Astrocyte (in vitro differentiated cells and primary cell): ENCODE measurements at places on chromosomes 6 and 20. TPM values are rescaled to one million over a fixed set of nuclear protein-coding genes. Genes with fewer than 3 reads are reported as not detected.

Gene WFDC12
- total RNA-seq: not detected in 2 replicates

DNA sequence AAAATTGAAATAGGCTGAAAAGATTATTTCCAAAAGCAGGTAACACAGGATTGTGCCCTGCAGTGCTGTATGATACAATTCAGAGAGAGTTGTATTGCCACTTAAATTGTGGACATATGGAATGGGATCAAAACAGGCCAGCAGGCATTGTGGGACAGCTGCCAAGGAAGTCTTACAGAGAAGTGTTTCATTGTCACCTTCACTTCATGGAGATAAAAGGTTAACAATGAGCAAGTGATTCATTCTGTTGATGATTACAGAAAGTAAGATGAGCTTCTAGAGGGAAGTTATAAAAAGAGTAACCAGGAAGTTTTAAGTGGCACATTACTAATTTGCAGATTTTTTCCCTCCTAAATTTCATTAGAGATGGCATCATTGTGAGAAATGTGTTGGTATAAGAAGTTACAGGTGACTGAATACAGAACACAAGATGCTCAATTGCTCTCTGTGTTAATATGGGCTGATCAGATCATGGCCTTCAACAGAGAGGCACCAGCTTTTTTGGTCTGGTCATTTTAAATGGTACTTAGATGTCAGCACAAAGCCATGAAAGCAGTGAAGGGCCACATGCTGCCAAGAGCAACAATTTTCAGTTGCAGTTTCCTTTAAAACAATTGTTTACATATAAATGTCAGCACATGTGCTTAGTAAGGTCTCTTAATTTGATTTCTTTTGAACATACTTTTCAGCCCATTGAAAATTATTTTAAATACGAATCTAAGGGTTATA lies 402.5 kb upstream of the FKBP1C start:
- H3K4me1 ChIP-seq: no peaks in the 10 kb centered on the region
- H3K27me3 ChIP-seq: no peaks in the 10 kb centered on the region
- H3K27ac ChIP-seq: no peak overlapping the region

- H3K4me3 ChIP-seq: no peak overlapping the region
- H3K36me3 ChIP-seq: no peaks in the 10 kb centered on the region
- no peak overlapping the region for H3K27ac ChIP-seq
- H3K4me1 ChIP-seq: peaks cover 7% of the 10 kb centered on the region
- DNase-seq: no peak
Measured at GRCh38 chr20:62676976-62677375, 31.7 kb upstream of the NTSR1 start.

DNA sequence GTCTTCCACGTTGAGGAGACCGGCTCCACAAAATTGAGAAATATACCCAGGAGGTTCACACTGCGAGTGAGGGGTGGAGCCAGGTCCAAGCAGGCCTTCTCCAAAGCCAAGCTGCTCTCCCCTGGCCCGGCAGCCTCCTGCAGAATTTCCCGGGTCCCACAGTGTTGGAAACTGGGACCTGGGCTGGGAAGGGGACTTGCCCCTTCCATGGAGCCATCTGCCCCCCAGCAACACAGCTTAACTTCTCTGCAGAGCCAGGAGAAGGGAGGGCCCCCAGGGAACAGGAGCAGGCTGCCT lies 35.4 kb downstream of the MDFI start:
- H3K27me3 ChIP-seq: peaks cover 27% of the 10 kb centered on the region
- no peaks in the 10 kb centered on the region for H3K4me1 ChIP-seq
- no peak overlapping the region for H3K27ac ChIP-seq
- no peak for DNase-seq

DNA sequence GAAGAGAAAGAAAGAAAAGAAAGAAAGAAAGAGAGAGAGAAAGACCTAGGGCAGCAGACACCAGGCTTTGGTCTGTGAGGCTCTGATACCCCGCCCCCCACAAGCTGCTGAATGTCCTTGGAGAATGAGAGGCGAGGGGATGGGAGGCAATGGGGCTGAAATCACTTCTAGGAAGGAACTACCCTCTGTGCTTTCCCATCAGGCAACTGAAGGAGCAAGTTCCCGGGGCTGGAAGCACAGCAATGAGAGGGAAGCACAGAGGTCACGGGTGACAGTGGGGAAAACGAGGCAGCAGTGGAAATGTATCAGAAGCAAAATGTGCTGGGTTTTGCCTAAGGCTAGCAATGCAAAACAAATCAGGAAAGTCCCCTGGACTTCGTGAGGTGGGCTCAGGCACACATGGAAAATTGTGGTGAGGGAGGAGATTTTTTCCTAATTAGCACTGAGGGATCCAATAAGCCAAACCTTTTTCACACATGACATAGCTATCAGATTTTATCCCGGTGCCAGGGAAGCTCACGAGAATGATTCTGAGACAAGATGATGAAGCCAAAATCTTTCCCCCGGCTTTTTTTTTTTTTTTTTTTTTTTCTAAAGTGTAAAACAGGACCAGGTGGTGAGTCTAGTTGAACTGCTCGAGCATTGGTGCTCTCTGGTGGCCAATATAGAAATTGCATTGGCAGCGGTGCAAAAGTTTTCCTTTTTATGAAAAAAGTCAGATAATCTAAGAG lies 16.8 kb upstream of the ARFGEF2 start:
- H3K4me3 ChIP-seq: no peak overlapping the region
- peak; percentile 14 for DNase-seq

DNA sequence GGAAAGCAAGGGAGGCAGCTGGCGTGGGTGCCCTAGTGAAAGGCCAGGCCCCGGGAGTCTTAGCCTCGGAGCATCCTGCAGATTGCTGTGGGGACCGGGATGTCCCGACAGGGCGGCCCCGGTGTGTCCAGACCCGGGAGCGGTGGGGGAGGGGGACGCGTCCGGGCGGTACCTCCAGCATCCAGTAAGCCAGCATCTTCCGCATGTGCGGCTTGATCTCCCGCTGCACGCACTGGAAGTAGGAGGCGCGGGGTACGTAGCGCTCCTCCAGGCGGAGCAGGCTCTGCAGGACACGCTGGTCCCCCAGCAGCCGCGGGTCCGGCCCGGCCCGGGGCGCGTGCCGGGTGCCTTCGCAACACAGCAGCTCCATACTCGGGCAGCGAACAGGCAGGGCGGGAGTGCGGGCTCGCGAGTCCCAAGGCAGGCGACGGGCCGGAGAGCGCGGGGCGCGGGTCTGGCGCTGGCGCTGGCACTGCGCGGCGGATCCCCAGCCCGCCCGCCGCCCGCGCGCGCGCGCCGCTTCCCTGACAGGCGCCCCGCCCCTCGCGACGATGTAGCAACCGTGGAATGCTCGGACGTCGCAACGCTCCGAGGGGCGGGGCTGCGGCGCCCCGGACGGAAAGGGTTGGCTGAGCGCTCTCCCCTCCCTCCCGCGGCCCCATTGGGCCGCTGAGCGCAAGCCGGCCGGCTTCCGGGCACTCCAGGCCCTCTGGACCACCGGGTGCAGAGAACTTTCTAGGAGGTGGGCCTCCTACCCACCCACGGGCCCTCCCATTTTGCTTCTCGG lies at the start of gene CCND3:
Gene CCND3 (minus strand): TSS at position 529 of the 787 bp plus-strand sequence. CDS start 159 bp downstream, at position 370.
- peaks cover 4% of the 10 kb centered on the region for H3K36me3 ChIP-seq
- peaks cover 23% of the 10 kb centered on the region for H3K4me1 ChIP-seq
- peak within 1 kb of the TSS; percentile 97 for H3K4me3 ChIP-seq
- peak; percentile 88 for DNase-seq

- DNase-seq: no peak
- H3K27ac ChIP-seq: no peak overlapping the region
- H3K27me3 ChIP-seq: peaks cover 6% of the 10 kb centered on the region
- no peaks in the 10 kb centered on the region for H3K36me3 ChIP-seq
- no peak overlapping the region for H3K4me3 ChIP-seq
- no peaks in the 10 kb centered on the region for H3K4me1 ChIP-seq
Measured at GRCh38 chr20:53212018-53212417, 239.9 kb downstream of the TSHZ2 start.

DNA sequence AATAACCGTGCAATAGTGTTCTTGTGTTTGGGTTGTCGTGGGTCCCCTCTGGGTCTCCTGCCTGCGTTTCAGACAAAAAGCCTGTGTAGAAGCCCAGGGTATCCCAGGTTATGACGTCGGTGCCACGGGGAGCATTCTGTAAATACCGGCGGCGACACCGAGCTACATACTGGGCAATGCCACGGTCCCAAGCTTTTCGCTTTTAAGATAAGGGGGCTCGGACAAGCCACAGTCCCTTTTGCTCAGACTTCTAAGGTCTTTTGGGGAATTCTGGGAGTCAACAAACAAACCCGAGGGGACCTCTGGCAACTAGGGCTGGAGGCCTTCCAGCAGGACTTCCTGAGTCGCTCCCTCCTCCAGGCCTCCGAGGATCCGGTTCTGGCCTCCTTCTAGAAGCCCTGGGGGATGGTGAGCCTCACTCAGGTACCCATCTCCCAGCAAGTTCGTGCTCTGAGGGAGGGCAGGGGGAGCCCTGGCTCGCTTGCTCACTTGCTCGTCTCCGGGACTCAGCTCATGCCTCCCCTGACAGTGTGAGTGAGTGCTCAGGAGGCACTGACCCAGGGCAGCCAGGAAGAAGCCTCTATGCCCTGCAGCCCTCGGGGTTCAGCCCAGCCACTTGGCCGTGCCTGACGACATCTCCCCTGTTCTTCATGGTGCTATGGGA lies 62.4 kb upstream of the MRPS10 start:
- H3K4me3 ChIP-seq: no peak overlapping the region
- H3K36me3 ChIP-seq: no peaks in the 10 kb centered on the region
- H3K27me3 ChIP-seq: no peaks in the 10 kb centered on the region
- no peak overlapping the region for H3K27ac ChIP-seq

DNA sequence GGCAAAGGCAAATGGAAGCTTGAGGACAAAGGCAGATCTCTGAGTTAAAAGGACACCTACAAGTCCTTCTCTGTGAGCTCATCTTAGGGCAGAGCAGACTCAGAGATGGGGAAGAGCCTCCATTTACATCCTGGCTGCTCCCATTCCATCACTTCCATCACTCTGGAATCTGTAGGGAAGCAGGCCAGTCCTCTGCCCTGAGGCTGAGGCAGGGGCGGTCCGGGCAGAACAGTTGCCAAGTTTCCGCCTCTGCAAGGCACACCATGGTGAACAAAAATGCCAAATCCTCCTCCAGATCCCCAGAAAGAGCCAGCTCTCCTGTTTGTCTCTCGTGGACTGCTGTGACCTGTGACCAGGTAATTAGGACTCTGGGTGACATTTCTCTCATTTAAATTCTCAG lies 209.6 kb upstream of the SSTR4 start:
- no peak overlapping the region for H3K27ac ChIP-seq
- H3K36me3 ChIP-seq: no peaks in the 10 kb centered on the region
- no peaks in the 10 kb centered on the region for H3K4me1 ChIP-seq
- no peak for DNase-seq

DNA sequence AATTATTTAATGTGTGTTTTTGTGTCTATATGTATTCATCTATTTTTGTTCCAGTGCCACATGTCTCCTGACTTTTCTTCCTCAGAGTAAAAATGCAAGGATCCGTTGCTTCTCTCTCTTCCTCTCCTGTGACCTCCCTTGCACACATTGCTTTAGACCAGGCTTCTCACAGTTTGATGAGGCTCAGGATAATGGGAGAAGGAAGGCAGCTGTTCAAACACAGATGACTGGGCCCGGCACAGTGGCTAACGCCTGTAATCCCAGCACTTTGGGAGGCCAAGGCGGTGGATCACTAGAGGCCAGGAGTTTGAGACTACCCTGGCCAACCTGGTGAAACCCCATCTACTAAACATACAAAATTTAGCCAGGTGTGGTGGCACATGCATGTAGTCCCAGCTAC lies 241.9 kb downstream of the SAMD5 start:
- H3K4me1 ChIP-seq: no peaks in the 10 kb centered on the region
- H3K36me3 ChIP-seq: no peaks in the 10 kb centered on the region
- no peak overlapping the region for H3K27ac ChIP-seq
- no peak for DNase-seq

DNA sequence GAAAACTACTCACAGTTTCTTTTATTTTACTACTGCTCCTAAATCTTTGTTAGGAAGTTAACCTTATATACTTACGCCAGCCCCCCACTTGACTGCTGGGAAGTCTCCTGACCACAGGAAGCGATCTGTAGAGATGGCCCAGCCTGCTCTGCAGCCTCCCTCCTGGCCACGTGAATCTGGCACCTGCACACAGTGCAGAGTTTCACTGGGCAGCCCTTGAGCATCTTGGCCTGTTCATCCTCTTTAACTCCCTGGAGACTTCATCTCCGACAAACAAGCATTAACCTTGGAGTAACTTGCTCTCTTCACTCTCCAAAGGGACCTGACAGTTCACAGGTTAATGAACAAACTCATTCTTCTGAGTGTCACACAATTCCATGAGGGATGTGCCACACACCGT lies 294.1 kb downstream of the BTBD9 start:
- no peaks in the 10 kb centered on the region for H3K36me3 ChIP-seq
- no peak for DNase-seq
- no peak overlapping the region for H3K4me3 ChIP-seq
- H3K4me1 ChIP-seq: peaks cover 36% of the 10 kb centered on the region

DNA sequence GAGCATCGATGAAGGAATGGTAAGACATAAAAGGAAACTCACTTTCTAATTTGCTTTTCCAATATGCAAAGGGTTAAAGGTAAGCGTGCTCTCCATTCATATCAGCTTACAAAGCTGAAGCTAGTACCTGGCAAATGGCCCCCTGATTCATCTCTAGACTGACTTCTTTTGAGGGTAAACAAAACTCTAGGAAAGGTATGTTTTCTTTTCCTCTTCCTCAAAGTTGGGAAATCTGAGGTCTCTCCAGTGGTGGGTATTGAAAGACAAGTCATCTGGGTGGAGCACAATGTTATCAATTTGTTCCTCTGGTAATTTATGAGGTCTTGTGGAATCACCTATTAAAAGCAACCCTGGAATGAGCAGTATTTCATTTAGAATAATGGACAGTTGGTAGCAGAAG lies 7.9 kb upstream of the FBXO30 start:
- no peak for DNase-seq
- H3K27me3 ChIP-seq: no peaks in the 10 kb centered on the region
- H3K4me1 ChIP-seq: no peaks in the 10 kb centered on the region
- H3K27ac ChIP-seq: no peak overlapping the region
- no peaks in the 10 kb centered on the region for H3K36me3 ChIP-seq

GRCh38 chr6:144588697-144589325 lies 303.7 kb downstream of the UTRN start:
- no peaks in the 10 kb centered on the region for H3K36me3 ChIP-seq
- H3K27ac ChIP-seq: no peak overlapping the region

GRCh38 chr20:667351-668034 lies 8.1 kb downstream of the SCRT2 start:
- H3K36me3 ChIP-seq: no peaks in the 10 kb centered on the region
- no peaks in the 10 kb centered on the region for H3K4me1 ChIP-seq
- H3K27ac ChIP-seq: no peak overlapping the region
- no peak overlapping the region for H3K4me3 ChIP-seq
- H3K27me3 ChIP-seq: peaks cover 36% of the 10 kb centered on the region

- no peaks in the 10 kb centered on the region for H3K36me3 ChIP-seq
- H3K27me3 ChIP-seq: no peaks in the 10 kb centered on the region
- H3K27ac ChIP-seq: no peak overlapping the region
- H3K4me1 ChIP-seq: no peaks in the 10 kb centered on the region
- no peak for DNase-seq
Measured at GRCh38 chr6:88135578-88136114, 30.5 kb downstream of the CNR1 start.

- H3K4me3 ChIP-seq: no peak overlapping the region
- no peak overlapping the region for H3K27ac ChIP-seq
- no peaks in the 10 kb centered on the region for H3K4me1 ChIP-seq
- no peaks in the 10 kb centered on the region for H3K36me3 ChIP-seq
- H3K27me3 ChIP-seq: peaks cover 2% of the 10 kb centered on the region
Measured at GRCh38 chr20:8918145-8918544, 150.7 kb upstream of the PLCB4 start.
